Activated CD8-positive, alpha-beta T cell treated with anti-CD3 and anti-CD28 coated beads for 36 hours (primary cell): ENCODE measurements at places on chromosomes 4 and X. TPM values are rescaled to one million over a fixed set of nuclear protein-coding genes. Genes with fewer than 3 reads are reported as not detected.

DNA sequence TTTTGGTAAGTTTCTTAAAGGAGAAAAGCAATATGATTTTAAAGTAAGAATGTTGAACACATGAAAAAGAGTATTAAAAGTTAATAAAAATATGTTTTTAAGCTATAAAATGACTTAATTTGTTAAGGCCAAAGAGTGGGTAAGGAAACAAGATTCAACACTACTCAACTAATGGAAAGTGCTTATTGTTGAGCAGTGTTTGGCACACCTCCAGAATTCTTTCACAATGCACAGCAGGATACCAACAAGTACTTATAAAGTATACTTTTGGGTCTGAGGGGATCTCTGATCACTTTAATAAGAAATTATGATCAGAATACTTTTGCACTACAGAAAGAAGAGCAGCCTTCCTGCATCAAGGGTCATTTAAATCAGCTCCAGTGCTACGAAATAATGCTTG, 5.9 kb downstream of the LAMP2 start:
- H3K27me3 ChIP-seq: no peaks in the 10 kb centered on the region
- DNase-seq: no peak
- no peak overlapping the region for H3K27ac ChIP-seq
- H3K36me3 ChIP-seq: no peaks in the 10 kb centered on the region
- peaks cover 38% of the 10 kb centered on the region for H3K4me1 ChIP-seq

GRCh38 chr4:98448908-98449307, 187.7 kb downstream of the RAP1GDS1 start:
- no peak overlapping the region for H3K27ac ChIP-seq
- peaks cover 39% of the 10 kb centered on the region for H3K4me1 ChIP-seq
- peak; percentile 46 for DNase-seq
- H3K36me3 ChIP-seq: peaks cover 7% of the 10 kb centered on the region
- no peak overlapping the region for H3K4me3 ChIP-seq

CCDC160 gene
- total RNA-seq: not detected

- no peak overlapping the region for H3K27ac ChIP-seq
- no peaks in the 10 kb centered on the region for H3K4me1 ChIP-seq
- H3K27me3 ChIP-seq: no peaks in the 10 kb centered on the region
- no peak overlapping the region for H3K4me3 ChIP-seq
Measured at GRCh38 chr4:19224820-19225219, 1026.9 kb upstream of the SLIT2 start.

ASB12 gene
- not detected for total RNA-seq
